ENCODE measurements at places on chromosomes 12 and 14.

GRCh38 chr14:49950275-49951228 lies 57.7 kb downstream of the ARF6 start:
- DNase-seq = no peak

GRCh38 chr14:22303589-22304195 lies 285.3 kb downstream of the DAD1 start:
- DNase-seq = no peak

DNA sequence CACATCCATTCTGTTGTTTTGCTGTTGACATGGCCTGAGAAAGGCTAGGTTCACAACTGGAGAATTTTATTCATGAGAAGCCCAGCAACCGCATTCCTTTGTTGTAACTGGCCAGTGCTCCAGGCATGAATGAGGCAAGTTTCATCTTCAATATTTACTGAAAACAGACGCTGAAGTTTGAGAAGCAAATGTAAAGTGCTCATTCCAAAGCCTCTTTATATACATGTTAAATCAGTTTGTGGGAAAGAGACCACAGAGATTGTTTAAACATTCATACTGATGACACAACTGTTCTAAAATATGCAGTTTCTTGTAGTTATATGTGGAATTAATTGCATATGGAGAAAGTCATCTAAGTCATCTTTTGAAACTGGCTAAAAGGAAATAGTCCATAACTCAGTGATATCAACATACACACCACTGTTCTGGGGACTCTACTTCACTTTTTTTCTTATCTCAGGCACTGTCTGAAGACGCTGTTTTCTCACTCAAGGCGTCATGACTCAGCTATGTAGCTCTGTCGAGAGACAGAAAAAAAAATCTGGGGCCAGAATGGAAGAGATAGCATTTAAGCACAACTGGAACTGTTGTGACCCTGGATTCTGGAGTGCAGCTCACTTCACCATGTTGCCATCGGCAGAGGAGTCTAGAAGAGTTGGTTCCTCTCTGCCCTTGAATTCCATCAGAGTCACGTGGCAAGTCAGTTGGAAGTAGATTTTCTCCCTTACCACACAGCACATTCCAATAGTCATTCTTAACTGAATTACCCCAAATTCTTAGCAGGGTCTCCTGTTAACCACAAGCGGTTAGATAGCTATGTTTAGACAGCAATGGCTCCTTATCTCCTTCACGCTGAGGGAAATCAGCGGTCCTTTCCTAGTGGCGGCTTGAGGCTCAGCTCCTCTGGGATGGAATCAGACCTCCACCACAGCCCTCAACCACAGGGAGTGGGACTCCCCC lies 258.4 kb upstream of the HMGA2 start:
- no peak for DNase-seq

DNA sequence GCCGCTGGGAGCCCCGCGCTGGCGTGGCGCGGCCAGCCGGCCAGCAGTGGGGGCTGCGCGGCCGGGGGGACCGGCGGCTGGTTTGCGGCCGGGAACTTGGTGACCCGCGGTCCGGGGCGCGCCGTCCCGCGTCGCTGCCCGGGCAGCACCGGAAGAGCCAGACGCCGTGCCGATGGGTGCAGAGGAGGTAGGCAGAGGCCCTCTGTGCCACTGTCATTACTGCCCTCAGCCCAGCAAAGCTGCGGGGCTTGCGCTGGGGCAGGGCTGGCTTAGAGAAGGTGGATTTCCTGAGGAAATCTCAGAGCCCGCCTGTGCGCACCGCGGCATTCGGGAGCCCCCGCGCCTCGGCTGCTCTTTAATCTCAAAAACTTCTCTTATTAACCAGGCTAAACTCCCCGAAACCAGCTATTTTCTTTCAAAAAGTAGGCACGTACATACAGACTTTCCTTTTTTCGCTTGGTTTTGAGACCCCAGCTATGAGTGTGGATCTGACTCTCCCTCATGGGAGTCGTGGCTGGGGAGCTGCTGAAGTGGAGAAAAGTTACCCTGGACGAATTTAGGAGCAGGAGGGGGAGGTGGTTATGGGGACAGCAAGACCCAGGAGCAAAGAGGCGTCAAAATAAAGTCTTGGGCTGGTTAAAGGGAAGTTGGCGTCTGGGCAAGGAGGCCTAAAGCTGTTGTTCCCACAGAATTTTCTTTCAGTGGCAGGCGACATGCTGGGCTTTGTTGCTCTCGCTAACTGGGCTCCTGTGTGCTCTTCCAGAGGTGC lies 802 bp downstream of the SUSD6 start:
- no peak for DNase-seq

DNA sequence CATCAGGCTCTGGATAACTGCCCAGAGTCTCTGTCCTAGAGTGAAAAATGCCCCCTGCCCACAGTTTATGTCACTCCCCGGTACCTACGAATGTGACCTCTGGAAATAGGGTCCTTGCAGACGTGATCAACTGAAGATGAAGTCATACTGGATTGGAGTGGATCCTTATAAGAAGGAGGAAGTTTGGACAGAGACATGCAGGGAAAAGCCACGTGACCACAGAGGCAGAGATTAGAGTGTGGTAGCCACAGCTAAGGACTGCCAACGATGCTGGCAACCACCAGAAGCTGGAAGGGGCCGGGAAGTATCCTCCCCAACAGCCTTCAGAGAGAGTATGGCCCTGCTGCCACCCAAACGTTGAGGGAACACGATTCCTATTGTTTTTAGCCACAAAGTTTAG lies 101.2 kb upstream of the NCOR2 start:
- no peak for DNase-seq

DNA sequence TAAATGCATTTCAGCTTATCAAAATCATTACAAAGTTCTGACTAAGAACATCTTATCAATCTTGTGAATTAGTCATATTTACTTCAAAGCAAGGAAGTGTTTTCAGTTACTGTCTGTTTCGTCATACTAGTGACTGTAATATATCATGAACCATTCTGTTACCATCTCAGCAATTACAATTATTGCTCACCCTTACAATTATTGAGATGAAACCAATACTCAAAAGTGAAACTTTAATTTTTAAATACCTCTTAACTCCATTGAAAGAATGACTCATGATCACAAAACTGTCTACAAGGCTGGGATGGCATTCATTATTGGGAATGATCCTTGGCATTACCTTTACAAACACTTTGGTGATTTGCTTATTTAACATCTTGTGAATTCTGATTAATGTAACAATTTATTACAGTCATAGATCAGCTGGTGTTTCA lies 90.3 kb downstream of the RPS6KA5 start:
- no peak for DNase-seq

GRCh38 chr12:112901271-112901670 lies 5.5 kb upstream of the OAS1 start:
- no peak for DNase-seq

GRCh38 chr12:29395356-29395755 lies 14.4 kb upstream of the ERGIC2 start:
- no peak for DNase-seq

DNA sequence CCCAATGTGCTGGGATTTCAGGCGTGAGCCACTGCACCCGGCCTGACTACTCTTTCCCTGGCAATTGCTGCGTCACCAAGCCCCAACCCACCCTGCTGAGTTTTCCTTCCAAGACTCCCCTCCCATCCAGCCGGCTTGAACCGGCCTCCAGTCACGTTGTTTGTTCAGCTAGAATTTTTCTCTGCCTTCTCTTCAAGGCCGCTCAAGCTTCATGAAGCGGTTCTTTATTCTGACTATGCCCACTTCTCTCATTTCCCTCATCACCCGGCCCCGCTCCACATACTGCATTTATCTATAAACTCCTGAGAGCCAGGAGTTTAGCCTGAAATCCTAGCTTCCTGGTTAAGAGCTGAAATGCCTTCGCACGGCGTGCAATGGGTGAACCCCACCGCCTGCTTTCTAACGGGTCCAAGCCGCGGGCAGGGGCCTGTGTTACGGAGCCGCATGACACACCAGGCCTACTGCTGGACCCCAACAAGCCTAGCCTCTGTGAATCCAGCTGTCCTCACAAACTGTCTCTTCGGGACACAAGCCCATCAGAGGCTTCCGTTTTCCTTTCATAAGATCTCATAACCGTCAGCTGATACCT lies 999 bp upstream of the DCAF4 start:
- DNase-seq = no peak
